ENCODE measurements at places on chromosomes 6 and 20.

- no peak for DNase-seq
These were observed 353.1 kb downstream of the LAMA2 start for GRCh38 chr6:129236001-129236517.

GRCh38 chr6:34324738-34325444 is 67.6 kb downstream of the NUDT3 start:
- DNase-seq = peak; percentile 84

- no peak for DNase-seq
These were observed 81.3 kb upstream of the GJE1 start for GRCh38 chr6:142051404-142051803.

DNA sequence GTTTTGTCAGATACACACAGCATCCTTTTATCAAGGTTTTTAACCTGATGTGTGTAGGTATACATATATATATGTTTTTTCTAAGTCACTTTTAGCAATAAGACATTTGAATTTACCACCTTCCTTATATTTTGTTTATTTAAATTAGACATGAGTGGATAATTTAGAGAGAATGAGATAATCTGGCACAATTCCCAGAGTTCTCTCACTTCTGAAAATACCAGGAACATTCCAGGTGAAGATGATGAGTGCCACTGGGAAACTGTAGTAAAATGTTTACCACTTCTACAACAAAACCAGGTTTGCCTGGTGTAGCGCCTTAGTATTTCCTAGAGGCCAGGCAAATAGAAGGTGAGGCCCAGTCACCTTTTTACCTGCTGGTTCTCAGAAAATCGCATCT is 189.5 kb downstream of the TMEM242 start:
- no peak for DNase-seq

- DNase-seq = no peak
These were observed 23.0 kb downstream of the APCDD1L start for GRCh38 chr20:58492074-58492718.

GRCh38 chr6:97136626-97137358 is 146.2 kb downstream of the MMS22L start:
- DNase-seq = no peak

DNA sequence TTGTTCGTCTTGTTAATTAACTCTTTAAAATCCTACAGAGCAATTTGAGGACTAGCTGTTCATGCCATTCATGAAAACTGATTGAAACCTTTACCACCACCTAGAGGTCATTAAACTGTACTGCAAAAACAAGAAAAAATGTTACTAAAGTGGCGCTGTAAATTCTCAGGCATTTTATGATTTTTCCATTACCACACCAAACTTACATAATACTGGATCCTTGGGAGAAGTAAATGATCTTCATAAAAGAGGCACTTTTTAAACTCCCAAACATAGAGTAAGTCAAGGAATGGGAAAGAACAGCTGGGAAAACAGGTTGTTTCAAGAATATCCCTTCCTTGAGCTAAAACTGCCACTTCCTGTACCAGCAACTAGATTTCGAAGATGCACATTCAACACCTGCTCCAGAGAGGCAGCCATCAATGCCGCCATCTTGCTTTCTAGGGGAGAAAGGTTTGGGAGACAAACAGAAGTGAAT is 54.3 kb downstream of the MYLIP start:
- no peak for DNase-seq

DNA sequence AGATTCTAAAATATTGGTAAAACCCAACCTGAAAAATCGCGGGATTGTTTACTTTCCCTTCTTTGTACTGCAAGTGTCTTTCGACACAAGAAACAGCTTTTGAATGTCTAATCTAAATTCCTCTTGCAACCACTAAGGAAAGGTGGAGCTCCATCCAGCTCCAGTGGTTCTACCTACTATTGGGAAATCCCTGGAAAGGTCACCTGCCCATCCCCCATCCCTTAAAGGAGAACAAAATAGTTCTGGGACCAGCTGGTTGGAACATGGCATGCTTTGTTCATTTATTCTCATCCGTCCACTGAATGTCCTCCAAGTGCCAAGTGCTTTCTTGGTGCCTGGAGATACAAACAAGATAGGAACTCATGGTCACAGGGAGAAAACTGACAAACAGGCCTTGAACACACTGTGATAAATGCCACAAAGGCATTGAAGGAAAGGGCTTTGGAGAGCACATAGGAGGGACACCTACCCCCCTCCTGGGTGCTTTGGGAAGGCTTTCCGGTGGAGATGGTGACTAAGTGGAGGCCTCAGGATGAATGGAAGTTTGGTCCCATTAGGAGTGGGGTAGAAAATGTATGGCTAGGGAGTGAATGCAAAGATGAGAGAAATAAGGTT is 2.3 kb upstream of the CITED2 start:
- DNase-seq = no peak

DNA sequence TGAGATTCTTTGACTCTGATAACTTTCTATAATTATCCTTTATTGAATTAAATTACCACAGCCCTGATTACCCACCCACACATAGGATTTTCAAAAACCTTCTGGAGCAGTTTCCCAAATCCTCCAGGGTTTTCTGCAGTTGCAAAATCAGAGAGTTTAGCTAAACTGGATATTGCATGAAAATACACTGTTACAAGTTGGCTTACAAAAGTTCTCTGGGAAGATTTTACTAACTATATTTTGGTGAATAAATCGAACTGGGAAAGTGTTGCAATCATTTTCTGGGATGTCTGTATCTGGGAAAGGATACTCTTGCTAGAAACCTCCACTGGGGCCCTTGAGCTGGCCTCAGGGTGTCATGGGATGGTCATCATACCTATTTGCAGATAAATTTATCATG is 97.6 kb upstream of the STMND1 start:
- DNase-seq = no peak

DNA sequence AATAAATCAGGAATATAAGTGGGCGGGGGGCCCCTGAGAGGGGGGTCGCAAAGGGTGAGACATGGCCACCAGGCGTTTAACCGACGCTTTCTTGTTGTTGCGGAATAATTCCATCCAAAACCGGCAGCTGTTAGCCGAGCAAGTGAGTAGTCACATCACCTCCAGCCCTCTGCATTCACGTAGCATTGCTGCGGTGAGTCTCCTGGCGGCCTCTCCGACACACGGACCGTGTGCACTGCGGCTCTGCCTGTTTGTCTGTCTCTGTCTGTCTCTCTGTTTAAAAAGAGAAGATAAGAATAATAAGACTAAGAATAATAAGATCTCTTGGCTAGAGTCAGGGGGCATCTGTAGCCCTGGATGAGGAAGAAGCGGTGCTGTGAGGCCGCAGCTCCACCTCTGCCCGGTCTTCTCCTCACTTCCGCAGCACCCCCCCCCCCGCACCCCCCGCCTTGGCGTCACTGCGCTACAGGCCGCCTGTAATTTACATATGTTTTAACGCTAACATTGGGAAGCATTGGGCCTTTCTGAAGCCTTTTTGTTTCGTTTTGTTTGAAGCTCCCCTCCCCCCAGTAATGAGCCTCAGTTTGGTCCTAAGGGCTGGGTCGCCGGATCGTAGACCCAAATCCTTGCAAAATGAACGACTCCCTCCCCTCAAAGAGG is 993 bp downstream of the STX16 start:
- DNase-seq = no peak

DNA sequence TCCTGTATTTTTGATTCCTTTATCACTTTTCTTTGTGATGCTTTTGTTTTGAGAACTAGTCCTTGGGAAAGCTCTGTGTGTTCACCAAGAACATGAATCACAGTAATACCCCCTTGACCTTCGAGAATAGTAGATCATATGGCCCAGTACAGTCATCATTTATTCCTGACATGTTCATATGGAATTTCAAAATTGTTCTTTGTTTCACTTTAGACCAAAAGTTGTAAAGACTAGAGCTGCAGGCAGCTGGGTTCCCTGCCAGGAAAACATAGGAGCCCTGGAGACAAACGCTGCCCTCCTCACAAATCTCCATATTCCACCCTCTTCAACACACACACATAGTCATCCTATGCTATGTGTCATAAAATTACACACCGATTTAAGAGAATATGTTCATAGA is 621.2 kb upstream of the EYS start:
- DNase-seq = no peak

DNA sequence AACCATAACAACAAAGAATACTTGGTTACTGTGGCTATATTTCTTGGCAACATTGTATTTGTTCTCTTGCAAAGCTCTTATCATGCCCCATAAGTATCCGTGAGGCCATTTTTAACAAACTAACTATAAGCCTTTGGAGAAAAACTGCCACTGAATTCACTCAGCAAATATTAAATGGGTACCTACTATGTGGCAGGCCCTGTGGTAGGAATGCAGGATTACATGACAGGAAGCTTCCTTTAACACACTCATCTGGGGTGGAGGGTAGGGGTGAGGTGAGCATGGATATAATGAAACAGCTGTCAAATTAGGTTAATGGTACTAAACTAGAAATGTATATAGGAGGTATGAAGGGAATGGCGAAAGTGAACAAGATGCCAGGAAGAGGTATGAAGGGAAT is 504.8 kb downstream of the MEI4 start:
- no peak for DNase-seq

- no peak for DNase-seq
These were observed 51.7 kb upstream of the HINT3 start for GRCh38 chr6:125904871-125905270.

DNA sequence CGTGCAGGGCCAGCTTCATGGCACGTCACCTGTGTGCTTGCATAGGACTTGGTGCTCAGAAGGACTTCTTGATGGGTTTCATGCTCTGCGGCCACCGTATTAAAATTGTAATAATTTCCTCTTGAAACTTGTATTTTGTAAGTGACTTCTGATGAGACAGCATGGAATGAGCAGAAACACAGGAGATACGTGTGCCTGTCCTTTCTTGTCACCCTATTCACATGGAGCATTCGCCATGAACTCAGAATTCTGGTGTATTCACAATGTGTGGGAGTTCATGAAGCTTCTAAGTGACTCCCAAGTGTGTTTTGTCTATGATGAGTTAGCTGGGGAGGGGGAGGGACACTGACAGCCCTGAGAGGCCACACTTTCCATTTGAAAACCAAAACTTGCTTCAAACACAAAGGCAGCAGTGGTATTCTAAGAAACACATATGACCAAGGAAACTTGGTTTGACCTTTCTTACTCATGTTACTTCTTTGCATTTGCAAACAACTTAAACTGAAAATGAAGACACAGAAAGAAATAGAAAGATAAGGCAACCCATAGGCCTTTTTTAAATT is 92.1 kb upstream of the NEDD9 start:
- no peak for DNase-seq

GRCh38 chr6:138685257-138685656 is 88.3 kb upstream of the CCDC28A start:
- no peak for DNase-seq

GRCh38 chr6:157953580-157954091 is 28.0 kb upstream of the SYNJ2 start:
- no peak for DNase-seq

DNA sequence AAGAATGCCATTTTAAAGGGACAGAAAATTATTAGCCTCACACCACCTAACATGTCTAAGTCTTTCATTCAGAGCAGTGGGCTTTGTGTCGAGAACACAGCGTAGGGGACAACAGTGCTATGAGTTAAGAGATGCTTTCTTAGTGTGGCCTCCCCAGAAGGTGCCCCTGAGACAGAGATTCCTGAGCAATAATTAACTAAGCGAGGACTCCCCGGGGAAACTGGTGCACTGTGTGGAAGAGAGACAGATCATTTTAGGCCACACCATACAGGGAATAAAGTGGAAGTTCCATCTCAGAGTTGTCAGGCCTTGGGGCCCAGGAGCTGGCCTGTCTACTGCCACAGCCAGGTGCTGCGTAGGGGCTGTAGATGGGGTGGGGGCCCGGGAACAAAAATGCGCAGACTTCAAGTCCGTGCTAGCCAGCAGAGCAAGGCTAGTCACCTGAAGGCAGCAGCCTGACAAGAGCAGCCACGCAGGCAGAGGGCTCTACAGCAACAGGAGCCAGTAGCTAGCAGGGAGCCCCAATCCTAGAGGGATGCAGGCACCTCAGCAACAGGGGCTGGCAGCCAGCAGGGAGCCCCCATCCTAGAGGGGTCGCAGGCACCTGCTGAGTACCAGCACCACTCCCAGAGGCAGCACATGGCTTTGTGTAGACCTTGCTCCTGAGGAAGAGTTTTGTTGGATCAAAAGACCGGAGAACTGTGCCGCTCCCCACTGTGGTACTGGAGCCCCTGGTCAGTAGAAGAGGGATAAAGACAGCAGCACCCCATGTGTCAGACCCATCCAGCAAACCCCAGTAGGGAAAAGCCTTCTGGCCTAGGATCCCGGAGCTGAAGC is 63.0 kb upstream of the NXT1 start:
- no peak for DNase-seq

DNA sequence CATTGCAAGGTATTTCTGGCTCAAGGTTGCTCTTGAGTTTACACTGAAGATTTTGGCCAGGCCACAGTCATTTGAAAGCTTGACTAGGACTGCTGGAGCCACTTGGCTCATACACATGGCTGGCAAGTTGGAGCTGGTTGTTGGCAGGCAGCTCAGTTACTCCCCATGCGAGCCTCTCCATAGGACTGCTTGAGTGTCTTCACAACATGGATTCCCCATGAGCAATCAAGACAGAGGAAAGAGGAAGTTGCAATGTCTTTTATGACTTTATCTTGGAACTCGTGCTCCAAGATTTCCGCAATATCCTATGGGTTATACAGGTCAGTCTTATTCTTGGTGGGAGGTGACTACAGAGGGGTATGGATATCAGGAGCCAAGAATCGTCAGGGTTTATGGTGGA is 1.4 kb upstream of the MANBAL start:
- DNase-seq = no peak

GRCh38 chr6:27582928-27583725 is 110.2 kb upstream of the ZNF184 start:
- no peak for DNase-seq

- no peak for DNase-seq
These were observed 2.2 kb downstream of the SULF2 start for GRCh38 chr20:47782920-47783552.

GRCh38 chr6:166456395-166457156 is 73.8 kb upstream of the MPC1 start:
- DNase-seq = no peak

- DNase-seq = no peak
These were observed 62.5 kb downstream of the CEBPB start for GRCh38 chr20:50253101-50253500.
